Mammary epithelial cell (primary cell): ENCODE measurements at places on chromosomes 2 and 18. TPM values are rescaled to one million over a fixed set of nuclear protein-coding genes. Genes with fewer than 3 reads are reported as not detected.

KANSL1L gene
- 12.2 TPM for total RNA-seq

AAMP gene
- total RNA-seq = 80.2 TPM

ARHGEF4 gene
- 48.8 TPM for total RNA-seq

SPDYA gene
- 1.0 TPM for total RNA-seq

GRCh38 chr2:185227391-185227790 lies 511.2 kb upstream of the FSIP2 start:
- no peak for DNase-seq

DNA sequence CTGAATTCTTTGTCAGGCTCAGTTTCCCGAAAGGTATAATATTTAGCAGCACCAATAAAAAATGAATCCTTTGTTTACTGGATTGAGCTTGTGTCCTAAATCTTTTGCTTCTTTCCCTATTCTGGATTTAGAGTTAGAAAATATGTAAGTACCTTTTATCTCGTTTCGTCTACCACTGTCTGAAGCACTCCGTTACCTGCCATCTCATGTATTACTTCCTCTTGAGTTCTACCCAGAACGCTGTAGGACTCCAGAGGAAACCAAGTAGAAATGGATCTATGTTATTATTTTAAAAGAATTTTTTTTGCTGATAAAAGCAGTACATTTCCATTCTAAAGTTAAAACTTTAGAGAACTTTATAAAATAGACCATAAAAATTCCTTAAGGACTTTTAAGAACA lies 13.5 kb downstream of the ANKRD12 start:
- DNase-seq = no peak

- no peak for DNase-seq
These were observed 100.8 kb downstream of the RTN4 start for GRCh38 chr2:54949431-54949830.

- no peak for DNase-seq
These were observed 78.6 kb upstream of the LDLRAD4 start for GRCh38 chr18:13139885-13140450.

DNA sequence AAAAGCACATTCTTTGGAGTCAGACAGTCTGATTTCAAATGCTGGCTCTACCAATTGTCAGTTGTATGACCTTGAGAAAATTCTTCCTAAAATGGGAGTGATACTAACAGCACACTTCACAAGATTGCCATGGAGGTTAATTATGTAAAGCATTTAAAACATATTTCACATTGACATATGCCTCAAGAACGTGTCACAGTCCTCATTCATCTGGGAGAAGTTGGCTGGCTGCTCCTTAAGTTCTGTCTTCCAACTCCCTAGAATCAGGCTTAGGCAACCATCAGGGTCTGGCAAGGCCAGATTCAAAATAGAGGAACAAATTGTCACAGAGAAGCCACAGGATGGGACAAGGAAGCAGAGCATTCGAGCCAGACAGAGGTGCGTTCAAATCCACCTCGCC lies 228.0 kb upstream of the RND3 start:
- DNase-seq = no peak

- DNase-seq = no peak
These were observed 18.8 kb upstream of the GLI2 start for GRCh38 chr2:120716641-120717585.

GRCh38 chr2:217731805-217732204 lies 271.0 kb downstream of the TNS1 start:
- no peak for DNase-seq

DNA sequence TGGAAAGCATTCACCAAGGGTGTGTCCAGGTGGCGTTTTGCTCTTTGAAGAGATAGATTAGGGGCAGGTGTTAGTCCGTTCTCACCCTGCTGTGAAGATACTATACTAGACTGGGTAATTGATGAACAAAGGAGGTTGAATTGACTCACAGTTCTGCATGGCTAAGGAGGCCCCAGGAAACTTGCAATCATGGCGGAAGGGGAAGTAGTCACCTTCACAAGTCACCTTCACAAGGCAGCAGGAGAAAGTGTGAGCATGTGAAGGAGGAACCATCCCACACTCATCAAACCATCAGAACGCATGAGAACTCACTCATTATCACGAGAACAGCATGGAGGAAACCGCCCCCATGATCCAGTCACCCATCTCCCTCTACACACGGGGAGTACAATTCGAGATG lies 135.7 kb upstream of the NFATC1 start:
- no peak for DNase-seq

DNA sequence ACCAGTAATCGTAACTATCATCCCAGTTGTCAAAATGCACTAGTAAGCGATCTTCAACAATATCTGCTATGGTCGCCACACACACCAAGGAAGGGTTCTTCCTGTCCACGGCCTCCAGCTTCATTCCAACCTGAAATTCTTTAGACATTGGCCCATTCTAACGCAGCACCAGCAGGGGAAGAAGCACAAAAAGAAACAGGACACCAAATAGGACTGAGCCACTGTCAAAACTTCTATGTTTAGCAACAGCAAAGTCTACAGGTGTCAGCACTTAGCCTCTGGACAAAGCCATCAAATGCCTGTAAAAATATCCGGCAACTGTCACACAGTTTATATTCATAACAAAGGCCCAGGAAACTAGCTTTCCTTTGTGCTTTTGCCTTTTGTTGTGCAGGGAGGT lies 175.0 kb downstream of the L3MBTL4 start:
- no peak for DNase-seq

GRCh38 chr2:69465513-69466456 lies 28.6 kb upstream of the NFU1 start:
- DNase-seq = no peak

GRCh38 chr2:204885747-204886146 lies 340.5 kb downstream of the PARD3B start:
- no peak for DNase-seq
